Glomerular endothelial cell (primary cell): ENCODE measurements at places on chromosomes 3 and 15.
A peak's percentile ranks its signal among the peaks of the same experiment; 100 is the strongest.

DNA sequence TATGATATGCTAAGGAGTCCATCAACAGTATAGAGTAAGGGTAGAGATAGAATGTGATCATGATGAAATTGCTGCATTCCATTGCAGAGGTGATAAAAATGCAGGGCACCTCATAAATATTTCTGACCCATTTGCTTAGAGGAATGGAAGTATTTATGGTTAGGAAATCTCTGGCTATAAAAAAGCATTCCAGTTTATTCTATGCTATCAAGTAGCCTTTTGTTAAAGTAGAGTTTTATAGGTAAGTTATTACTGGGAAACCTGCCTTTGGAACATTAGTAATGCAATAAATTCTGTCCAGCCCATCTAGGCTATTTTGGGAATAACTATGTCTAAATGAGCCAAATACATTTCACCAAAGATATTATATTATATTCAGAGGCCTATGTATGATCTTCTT lies 19.8 kb upstream of the STRIT1 start:
- no peak for DNase-seq

GRCh38 chr3:98984024-98984423 lies 82.5 kb upstream of the DCBLD2 start:
- DNase-seq: no peak

DNA sequence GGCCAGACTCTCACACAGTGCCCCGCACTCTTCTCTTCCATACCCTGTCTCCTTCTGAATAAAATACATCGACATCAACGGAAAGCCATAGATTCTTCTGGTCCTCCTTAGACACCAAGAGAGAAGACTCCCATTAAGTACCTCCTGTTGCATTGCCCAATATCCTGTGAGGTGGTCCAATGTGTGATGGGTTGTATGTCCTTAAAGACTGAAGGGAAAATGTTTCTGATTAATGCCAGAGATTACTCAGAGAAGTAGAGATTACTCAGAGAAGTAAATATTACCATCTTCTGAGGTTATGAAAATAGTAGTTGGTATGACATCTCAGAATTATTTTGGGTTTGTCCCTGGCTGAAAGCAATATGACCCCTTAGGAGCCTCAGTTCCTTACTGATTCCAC lies 60.8 kb upstream of the GALNT15 start:
- no peak for DNase-seq

GRCh38 chr3:60220768-60221167 lies 1030.5 kb downstream of the FHIT start:
- no peak for DNase-seq

GRCh38 chr3:135444058-135444457 lies 521.5 kb upstream of the PPP2R3A start:
- DNase-seq: no peak

- DNase-seq: no peak
Observed at GRCh38 chr3:14340960-14341708, 61.3 kb upstream of the SLC6A6 start.

DNA sequence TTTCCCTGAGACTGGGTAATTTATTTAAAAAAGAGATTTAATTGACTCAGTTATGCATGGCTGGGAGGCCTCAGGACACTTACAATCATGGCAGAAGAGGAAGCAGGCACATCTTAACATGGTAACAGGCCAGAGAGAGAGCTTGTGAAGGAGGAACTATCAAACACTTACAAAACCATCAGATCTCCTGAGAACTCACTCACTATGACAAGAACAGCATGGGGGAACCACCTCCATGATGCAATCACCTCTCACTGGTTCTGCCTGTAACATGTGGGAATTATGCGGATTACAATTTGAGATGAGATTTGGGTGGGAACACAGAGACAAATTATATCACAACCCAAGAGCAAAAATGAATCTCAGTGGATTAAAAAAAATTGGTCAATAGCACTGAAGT lies 416.0 kb upstream of the TMCO5A start:
- DNase-seq: no peak

DNA sequence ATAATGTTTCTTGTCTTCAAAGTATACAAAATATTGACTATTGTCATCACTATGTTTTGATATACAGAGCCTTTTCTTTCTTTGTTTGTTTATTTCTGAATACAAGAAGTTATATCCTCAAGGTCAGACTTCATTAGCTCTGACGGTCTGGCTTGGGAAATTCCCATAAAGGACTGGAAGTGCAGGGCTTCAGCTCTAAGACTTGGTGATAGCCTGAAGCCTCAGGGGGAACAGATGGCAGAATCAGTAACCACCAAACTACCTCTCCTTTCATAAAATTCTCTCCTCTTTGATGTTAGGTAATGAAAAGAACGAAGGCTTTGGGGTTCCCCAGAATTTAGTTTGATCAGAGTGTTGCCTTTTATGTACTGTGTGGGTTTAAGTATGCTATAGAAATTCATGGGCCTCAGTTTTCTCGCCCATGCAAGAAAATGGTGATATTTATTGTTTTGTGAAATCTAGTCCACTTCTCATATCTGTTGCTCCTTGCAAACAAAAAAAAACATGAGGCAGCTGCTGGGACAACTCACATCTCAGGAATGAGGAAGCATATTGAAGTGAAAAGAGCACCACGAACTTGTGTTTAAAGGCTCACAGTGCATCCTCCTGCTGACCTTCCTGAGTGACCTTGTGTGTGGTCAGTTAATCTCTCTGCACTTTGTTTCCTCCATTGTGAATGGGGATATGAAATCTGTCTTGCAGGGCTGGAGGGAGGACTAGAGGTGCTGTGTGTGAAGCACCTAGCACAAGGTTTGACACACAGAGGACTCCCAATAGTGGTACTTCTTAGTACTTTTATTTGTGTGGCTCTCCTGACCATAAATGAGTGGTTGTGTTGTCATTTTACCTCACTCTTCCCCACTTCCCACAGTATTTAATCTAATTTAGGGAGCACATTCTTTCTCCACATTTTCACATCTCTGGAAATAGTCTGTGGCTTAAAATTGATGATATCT lies 569.8 kb upstream of the IL12A start:
- DNase-seq: no peak

- DNase-seq: no peak
Observed at GRCh38 chr15:61132211-61132610, 96.9 kb downstream of the RORA start.

- DNase-seq: no peak
Observed at GRCh38 chr3:161295325-161295724, 74.2 kb downstream of the NMD3 start.

GRCh38 chr3:176941689-176942088 lies 255.6 kb downstream of the TBL1XR1 start:
- DNase-seq: no peak

GRCh38 chr3:175512700-175513099 lies 653.6 kb downstream of the NAALADL2 start:
- no peak for DNase-seq

DNA sequence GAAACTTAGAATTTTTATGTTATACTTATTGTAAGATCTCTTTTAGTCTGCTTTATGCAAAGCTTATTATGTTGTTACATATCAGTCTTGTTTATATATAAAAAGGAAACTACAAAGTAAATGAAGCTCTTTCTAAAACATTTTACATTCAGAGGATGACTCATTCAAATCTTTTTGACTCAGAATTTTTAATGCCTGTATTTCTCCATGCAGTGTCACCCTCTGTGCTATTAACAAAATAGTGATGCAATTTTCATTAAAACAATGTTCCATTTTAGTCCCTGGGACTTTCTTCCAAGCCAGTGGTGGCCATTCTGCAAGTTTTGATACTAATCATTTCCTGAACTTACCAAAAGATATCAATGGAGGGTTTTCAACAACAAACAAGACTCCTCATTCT lies 216.1 kb downstream of the NAALADL2 start:
- DNase-seq: no peak

DNA sequence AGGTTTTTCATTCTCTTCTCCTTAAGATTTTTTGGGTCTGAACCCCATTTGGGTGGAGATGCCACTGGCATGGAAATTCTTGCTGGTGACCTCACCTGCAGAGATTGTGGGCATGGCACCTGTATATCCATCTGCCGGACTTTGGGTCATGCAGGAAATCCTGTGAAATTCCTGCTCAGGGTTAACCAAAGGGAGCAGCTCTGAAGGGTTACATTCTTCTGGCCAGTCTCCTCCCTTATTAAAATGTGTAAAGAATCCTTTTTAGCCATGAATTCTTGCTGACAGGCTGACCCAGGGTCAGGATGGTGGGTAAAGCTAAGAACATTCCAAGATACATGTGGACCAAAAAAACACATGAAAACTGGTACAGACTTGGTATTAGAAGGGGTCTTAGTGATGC lies 27.4 kb downstream of the ARHGEF26 start:
- DNase-seq: no peak

- DNase-seq: no peak
Observed at GRCh38 chr3:178320456-178321351, 215.5 kb upstream of the KCNMB2 start.

- DNase-seq: no peak
Observed at GRCh38 chr3:158489181-158489580, 81.8 kb upstream of the MLF1 start.

DNA sequence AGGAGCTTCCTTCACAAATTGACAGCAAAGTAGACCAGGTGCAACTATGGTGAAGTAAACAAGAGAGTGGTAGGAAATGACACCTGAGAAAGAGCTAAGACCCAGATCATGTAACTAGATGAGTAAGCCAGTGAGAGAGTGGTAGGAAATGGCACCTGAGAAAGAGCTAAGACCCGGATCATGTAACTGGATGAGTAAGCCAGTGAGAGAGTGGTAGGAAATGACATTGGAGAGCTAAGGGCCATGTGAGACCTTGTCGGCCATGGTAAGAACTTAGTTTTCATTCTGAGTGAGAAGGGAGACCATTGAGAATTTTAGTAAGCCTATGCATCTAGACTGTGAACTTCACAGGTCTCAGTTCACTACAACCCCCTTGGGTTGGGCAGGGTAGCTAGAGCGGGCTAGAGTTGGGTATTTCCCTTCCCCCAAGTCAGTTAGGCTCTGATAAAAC lies 5.4 kb upstream of the SENP7 start:
- no peak for DNase-seq

- DNase-seq: no peak
Observed at GRCh38 chr3:127031845-127032244, 48.9 kb downstream of the PLXNA1 start.

DNA sequence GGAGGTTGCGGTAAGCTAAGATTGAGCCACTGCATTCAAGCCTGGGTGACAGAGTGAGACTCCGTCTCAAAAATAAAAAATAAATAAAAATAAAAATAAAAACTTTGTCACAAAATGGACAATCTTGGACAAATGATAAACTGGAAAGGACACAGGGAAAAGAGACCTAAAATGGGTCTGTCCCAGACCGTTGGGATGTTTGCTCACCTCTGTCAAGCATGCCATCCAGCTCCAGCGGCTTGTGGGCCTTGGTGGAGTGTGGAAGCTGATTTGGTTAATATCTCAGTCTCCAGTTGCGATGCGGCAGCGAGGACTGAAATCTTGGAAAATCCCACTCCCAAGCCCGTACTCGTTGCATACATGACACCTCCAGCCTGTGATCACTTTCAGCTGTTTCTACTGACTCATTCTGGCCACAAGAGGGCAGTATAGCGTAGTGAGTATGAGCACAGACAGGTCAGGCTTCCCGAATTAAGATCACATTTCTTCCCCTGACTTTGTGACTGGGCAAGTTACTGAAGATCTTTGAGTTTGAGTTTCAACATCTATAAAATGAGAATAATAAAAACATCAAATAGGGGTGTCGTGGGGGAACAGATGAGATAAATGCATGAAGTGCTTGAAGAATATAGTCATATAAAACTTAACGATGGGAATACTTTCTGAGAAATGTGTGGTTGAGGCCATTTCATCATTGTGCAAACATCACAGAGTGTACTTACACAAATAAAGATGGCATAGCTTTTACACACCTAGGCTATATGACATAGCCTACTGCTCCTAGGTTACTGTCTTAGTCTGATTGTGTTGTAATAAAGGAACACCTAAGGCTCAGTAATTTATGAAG lies 19.6 kb upstream of the MOBP start:
- DNase-seq: peak; percentile 68

GRCh38 chr3:5122741-5123706 lies 932 bp downstream of the ARL8B start:
- no peak for DNase-seq

DNA sequence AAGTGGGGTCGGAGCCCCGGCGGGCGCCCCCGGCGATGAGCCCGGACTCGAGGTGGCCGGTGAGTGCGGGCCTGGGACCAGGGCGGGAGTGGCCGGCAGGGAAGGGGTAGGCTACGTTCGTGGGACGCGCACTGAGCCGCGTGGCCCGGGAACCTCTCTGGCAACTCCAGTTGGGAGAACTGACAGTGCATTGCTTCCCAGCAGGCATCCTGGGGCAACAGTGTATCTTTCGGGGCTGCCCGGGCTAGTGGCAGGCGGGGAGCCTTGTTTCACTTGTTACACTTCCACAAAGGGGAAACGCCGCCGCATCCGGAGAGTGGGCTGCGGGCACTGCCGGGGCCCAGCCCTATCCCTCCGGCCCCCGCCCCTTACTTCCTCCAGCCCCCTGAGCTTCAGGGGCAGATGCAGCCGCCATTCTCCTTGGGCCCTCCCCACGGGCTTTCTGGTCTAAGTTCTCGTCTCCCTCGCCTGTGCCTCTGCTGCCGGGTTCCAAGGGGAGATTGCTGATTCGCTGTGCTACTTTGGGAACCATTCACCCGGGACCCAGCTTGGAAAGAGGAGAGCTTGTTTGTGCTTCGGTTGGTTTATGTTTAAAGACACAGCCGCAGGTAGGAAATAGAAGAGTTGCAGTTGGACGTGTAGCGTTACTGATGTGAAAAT lies 675 bp downstream of the BRPF1 start:
- DNase-seq: no peak

- no peak for DNase-seq
Observed at GRCh38 chr3:56974247-56974930, 86.1 kb upstream of the SPATA12 start.

- DNase-seq: no peak
Observed at GRCh38 chr3:197212290-197212689, 86.1 kb downstream of the DLG1 start.

DNA sequence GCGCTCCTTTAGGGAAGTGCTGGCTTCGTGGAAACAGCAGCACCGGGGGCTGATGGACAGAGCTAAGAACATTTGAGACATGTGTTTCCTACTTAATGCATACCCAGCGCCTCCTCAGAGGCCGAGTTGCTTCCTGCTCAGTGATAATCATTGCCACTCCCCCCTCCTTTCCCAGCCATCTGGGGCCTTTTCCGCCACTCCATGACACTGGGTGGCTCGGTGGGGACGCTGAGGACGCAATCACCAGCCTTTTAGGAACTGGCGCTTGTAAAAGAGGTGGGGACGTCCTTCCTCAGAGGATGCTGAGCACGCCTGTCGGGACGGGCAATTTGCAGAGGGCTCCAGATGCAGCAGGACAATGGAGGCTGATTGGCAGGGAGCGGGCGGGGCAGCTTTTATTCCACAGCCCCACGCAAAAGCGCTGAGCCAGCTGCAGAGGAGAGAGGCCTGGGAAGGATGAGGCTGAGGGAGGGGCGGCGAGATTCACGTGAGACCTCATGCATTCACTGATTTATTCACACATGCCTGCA lies 22.2 kb upstream of the IQSEC1 start:
- DNase-seq: no peak

- DNase-seq: no peak
Observed at GRCh38 chr3:14505001-14505802, 34.9 kb downstream of the GRIP2 start.
